A549 treated with CpdA at 1 μM for 4 hours (cell line): ENCODE measurements at places on chromosomes 11 and 22. TPM values are rescaled to one million over a fixed set of nuclear protein-coding genes. Genes with fewer than 3 reads are reported as not detected.

The C11orf97 gene
- not detected in 5 replicates for total RNA-seq

The MRGPRX3 gene
- 0.41 TPM in 1 of 5 replicates, not detected in the others for total RNA-seq

The IFITM2 gene
- total RNA-seq, result 55.4 to 67.4 TPM (median 60.2 TPM) in 5 replicates

The C11orf21 gene
- not detected in 5 replicates for total RNA-seq

The TENM4 gene
- 0.01 to 0.13 TPM (median 0.02 TPM) in 5 replicates for total RNA-seq

The HEPACAM gene
- total RNA-seq, result not detected in 5 replicates

The GAL3ST3 gene
- total RNA-seq, result not detected in 5 replicates

The AMOTL1 gene
- 8.2 to 11.0 TPM (median 9.6 TPM) in 5 replicates for total RNA-seq

The LRRC74B gene
- total RNA-seq, result 0.03 TPM in 1 of 5 replicates, not detected in the others

The MS4A10 gene
- not detected in 5 replicates for total RNA-seq

The DTX4 gene
- total RNA-seq, result 4.0 to 5.3 TPM (median 4.9 TPM) in 5 replicates

The DEPDC5 gene
- total RNA-seq, result 3.8 to 5.8 TPM (median 4.9 TPM) in 5 replicates

The LMO2 gene
- 0.50 to 0.91 TPM (median 0.62 TPM) in 5 replicates for total RNA-seq

The ANO5 gene
- 1.5 to 2.3 TPM (median 1.7 TPM) in 5 replicates for total RNA-seq

The DRAP1 gene
- total RNA-seq, result 191 to 310 TPM (median 242 TPM) in 5 replicates

The LMO1 gene
- 1.3 to 2.9 TPM (median 2.5 TPM) in 5 replicates for total RNA-seq

The C22orf31 gene
- not detected in 5 replicates for total RNA-seq

The VWA5A gene
- 0.22 to 0.37 TPM (median 0.30 TPM) in 5 replicates for total RNA-seq

The TMPRSS13 gene
- total RNA-seq, result not detected in 5 replicates

The CCDC81 gene
- total RNA-seq, result 0.17 to 0.50 TPM (median 0.22 TPM) in 5 replicates

The SSTR3 gene
- total RNA-seq, result not detected in 5 replicates

The SUSD2 gene
- total RNA-seq, result 49.2 to 65.0 TPM (median 59.3 TPM) in 5 replicates

The CHRM1 gene
- total RNA-seq, result 0.06 to 0.20 TPM in 2 of 5 replicates, not detected in the others

The CYP2R1 gene
- total RNA-seq, result 7.6 to 14.9 TPM (median 14.1 TPM) in 5 replicates

The LARGE2 gene
- 1.4 to 3.1 TPM (median 2.9 TPM) in 5 replicates for total RNA-seq

The ANO1 gene
- 1.1 to 2.5 TPM (median 1.4 TPM) in 5 replicates for total RNA-seq

The PRODH gene
- total RNA-seq, result 0.28 to 1.3 TPM (median 0.54 TPM) in 5 replicates

The HMGXB4 gene
- total RNA-seq, result 9.8 to 20.6 TPM (median 11.9 TPM) in 5 replicates

The STX3 gene
- 22.5 to 31.5 TPM (median 25.1 TPM) in 5 replicates for total RNA-seq

The ZNF70 gene
- total RNA-seq, result 0.86 to 1.2 TPM (median 1.0 TPM) in 5 replicates

The PYGM gene
- 0.23 to 0.79 TPM (median 0.29 TPM) in 5 replicates for total RNA-seq

The C1QTNF4 gene
- 0.07 to 0.10 TPM (median 0.08 TPM) in 3 of 5 replicates, not detected in the others for total RNA-seq

The EFCAB6 gene
- total RNA-seq, result 0.34 to 0.97 TPM (median 0.41 TPM) in 5 replicates

The HEPN1 gene
- not detected in 5 replicates for total RNA-seq

The AIFM3 gene
- 2.0 to 4.6 TPM (median 3.5 TPM) in 5 replicates for total RNA-seq

The GDPD4 gene
- not detected in 5 replicates for total RNA-seq

The PGA4 gene
- not detected in 5 replicates for total RNA-seq

The EIF3F gene
- 320 to 353 TPM (median 337 TPM) in 5 replicates for total RNA-seq

The THY1 gene
- total RNA-seq, result 8.3 to 18.2 TPM (median 12.7 TPM) in 5 replicates

The PRMT3 gene
- 28.0 to 38.5 TPM (median 30.9 TPM) in 5 replicates for total RNA-seq

The SLC6A5 gene
- not detected in 5 replicates for total RNA-seq

The CREB3L1 gene
- total RNA-seq, result 4.5 to 5.8 TPM (median 5.7 TPM) in 5 replicates

The PPP2R5B gene
- total RNA-seq, result 5.4 to 8.6 TPM (median 6.1 TPM) in 5 replicates

The GRM5 gene
- 0.03 TPM in 1 of 5 replicates, not detected in the others for total RNA-seq

The CCDC134 gene
- total RNA-seq, result 3.3 to 4.1 TPM (median 3.6 TPM) in 5 replicates
